ENCODE measurements at places on chromosomes 12 and 14.

- DNase-seq: no peak
Measured at GRCh38 chr12:28082096-28082495, 108.2 kb upstream of the CCDC91 start.

DNA sequence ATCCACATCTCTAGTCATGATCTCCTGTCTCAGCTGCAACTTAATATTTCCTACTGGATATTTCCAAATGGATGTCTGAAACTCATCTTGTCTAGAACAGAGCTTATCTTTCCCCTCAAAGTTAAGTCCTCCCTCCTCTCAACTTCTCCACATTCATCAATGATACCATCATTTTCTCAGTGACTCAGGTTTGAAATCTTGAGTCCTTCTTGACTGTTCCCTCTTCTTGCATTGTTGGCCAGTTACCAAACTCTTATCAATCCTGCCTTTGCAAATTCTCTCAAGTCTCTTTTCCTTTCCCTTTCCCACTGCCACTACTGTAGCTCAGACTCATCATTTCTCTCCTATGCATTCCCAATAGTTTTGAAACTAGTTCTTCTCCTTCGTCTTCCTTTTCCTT, 14.3 kb upstream of the CHURC1 start:
- DNase-seq: no peak

DNA sequence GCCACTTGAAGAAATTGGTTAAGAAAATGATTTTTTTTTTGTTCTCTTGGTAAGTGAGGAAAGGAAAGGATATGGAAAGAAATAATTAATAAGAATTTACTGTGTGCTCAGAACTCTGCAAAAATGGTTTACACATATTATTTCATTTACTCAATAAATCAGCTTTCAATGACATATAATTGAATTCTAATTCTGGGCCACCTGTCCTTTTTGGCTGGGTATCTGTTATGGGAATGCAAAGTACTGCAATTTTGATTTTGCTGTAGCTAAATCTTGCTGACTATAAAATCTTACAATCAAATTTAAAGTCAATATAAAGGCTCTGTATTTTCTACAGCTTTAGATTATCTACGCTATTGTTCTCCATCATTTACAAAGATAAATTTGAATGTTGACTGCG, 147.1 kb downstream of the GRIP1 start:
- DNase-seq: no peak

DNA sequence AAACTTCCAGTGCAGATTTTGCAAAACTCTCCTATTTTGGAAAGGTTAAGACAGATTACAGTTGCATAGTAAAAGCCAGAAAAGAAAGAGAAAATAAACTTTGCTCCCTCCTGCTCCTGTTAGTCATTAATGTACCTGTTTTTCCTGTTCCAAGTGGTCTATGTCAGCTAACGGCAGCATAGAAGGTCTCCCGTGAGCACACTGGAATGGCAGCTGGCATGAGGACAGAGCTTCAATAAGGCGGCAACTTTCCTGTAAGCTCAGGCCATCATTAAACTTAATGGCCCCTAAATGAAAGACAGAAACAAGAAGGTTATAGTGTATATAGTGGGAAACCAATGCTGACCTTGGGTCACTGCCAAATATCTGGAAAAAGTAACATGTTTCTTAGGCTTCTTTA, 16.0 kb downstream of the EIF2B2 start:
- no peak for DNase-seq

- no peak for DNase-seq
Measured at GRCh38 chr12:12654691-12655460, 41.1 kb downstream of the GPR19 start.

DNA sequence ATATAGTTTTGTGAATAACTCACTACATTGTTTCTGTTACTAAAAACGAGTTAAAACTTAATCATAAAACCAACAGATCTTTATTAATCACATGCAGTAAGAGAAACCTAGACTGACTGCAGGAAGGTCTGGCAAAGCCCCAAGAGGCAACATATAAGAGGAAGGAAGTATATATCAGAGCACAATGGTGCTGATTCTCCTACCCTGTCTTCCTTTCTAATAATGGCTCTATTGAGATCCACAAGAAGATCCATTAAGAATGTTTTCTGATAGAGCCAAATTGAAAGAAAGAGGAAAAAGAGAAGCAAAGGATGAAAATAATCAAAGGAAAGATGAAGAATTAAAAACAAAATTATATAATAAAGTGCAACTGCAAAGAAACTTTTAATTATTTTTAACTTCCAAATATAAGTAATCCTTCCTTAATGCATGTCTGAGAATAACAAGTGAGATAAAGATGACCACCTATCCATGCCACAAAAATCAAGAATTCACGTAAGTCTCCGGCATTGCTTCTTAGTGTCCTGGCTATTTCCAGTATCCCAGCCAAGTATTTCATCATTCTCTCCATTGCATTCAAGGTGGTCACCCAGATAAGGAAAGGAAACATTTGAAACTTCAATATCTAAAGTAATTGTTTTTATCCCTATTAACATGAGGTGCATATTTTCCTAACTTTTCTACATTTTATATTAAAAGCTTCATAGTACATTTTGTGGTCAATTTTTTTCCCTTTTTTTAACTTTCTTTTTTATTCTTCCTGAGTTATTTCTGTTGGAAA, 62.2 kb downstream of the SOX5 start:
- DNase-seq: no peak

DNA sequence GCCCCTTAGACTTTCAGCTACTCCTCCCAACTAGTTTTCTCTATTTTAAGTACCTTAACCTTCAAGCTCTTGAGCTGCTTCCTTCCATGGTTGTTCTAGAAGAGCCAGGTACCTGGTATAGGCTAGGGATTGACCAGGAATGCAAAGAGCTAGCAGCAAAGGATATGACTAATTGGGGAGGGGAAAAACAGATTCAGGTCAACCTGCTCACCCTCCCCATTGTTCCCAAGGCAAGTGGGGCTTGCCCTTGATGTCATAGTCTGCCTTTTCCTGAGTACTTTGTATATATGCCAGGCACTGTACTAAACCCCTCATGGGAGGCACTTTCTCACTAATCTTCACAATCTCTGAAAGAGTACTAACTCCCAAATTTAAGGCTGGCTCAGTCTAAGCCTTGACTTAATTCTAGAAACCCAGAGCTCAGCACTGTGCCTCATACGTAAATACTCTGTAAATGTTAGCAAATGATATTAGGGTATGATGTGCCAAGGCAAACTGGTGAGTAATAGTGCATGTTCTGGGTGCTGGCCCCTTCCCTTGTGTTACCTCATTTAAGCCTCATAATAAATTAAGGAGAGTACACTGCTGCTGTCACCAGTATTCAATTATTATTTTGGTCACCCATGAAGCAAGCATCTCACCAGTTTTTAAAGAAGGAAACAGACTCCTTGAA, 42.2 kb downstream of the SUDS3 start:
- no peak for DNase-seq

DNA sequence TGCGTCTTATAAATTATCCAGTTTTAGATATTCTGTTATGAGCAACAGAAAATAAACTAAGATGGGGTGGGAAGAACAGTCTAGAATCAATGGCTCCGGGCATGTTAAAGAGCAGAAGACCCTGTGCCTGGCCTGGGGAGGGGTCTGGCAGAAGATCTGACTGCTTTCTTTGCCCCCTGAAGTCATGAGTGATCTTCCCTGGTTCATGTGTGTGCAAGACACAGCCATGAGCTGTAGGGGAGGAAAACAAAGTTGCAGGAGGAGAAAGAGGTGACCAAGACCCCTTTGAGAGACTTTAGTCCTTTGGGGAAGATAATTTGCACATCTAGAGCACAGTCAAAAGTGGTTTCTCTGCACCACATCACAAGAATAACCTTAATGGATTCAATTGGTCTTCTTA, 4.8 kb downstream of the LACRT start:
- no peak for DNase-seq

GRCh38 chr14:105221598-105222178, 26.6 kb upstream of the BTBD6 start:
- DNase-seq: no peak

GRCh38 chr12:57176846-57177245, 29.4 kb upstream of the LRP1-AS start:
- DNase-seq: no peak

- no peak for DNase-seq
Measured at GRCh38 chr12:2941524-2941923, 17.7 kb upstream of the TEAD4 start.

DNA sequence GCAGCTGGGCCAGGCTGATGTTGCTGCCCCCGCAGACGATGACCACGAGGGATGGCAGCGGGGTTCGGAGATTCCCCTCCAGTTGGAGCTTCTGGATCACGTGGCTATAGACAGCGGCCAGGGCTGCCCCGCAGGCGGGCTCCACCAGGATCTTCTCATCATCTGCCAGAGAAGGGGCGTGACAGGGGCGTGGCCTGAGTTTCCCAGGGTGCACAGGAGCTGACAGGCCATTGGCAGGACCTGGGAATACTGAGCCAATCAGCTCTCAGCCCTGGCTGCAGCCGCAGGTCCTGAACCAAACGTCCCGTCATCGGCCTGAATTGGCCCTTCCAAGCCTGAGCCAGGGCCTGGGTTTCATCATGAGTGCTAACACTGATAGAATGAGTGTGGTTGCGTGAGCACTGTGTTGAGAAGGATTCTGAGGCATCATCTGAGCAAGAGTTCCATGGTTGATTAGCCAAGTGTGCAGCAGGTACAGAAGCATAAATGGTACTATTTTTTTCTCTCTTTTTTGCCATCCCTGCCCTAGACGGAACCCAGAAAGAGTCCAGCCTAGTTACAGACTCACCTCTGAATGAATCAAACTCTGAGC, 10.6 kb downstream of the SDS start:
- no peak for DNase-seq

DNA sequence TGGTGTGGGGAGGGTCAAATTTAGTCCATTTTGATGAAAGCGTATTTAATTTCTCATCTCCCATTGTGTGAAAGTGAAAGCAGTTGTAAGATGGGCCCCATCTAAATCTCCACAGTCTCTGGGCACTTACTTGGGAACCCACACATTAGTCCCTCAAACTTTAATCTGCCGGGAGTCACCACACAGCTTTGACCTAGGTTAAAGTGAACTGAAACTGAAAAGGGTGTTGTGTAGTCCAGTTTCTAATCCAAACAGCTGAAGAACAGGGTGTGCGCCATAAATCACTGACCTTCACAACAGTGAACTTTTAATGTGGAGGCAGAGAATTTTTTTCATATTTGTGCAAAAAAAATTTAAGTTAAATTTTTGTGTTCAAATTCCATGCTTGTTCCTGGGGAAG, 48.4 kb upstream of the PTPRO start:
- DNase-seq: no peak

- DNase-seq: no peak
Measured at GRCh38 chr12:6523708-6524107, 10.6 kb upstream of the GAPDH start.

GRCh38 chr14:97407701-97408407, 610.7 kb downstream of the VRK1 start:
- no peak for DNase-seq

GRCh38 chr12:132525011-132525832, 35.3 kb downstream of the FBRSL1 start:
- no peak for DNase-seq

- DNase-seq: no peak
Measured at GRCh38 chr14:93862265-93862664, 64.9 kb upstream of the FAM181A start.

- no peak for DNase-seq
Measured at GRCh38 chr12:109330282-109331230, 17.1 kb upstream of the MYO1H start.

DNA sequence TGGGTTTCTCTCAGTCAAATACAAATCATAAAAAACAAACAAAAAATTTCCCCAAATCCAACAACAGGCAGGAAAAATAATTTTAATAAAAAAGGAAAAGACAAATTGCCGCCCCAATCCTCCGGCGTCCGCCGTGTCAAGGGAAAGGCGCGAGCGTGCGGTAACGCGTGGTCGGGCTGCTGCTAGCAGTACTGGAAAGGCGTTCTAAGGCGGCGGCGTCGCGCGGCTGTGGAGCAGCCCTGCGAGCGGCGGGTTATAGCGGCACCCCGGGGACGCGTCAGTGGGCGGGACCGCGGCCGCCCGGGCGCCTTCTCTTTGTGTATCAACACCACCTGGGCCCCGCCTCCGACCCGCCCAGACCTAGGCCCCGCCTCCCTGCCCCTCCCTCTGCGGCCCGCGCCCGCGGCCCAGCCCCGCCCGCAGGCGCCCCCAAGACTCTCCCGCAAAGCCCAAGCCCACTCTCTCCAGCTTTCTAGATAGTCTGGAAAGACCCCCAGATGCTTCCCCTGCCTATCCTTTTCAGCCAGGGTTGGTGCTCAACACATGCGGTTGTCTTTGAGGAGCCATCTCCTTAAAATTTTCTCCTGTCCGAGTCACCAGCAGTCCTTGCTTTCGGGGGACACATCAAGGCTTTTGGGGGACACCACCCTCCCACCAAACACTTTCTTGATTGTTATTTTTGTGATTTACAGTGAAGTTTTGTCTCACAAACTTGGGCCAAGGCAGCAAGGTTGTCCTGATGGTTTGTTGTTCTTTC, at the start of gene SLC38A2:
TSS of gene SLC38A2 (minus strand) at position 230 of the 757 bp plus-strand sequence. CDS start 1,480 bp downstream, outside the sequence.
- peak; percentile 96 for DNase-seq

DNA sequence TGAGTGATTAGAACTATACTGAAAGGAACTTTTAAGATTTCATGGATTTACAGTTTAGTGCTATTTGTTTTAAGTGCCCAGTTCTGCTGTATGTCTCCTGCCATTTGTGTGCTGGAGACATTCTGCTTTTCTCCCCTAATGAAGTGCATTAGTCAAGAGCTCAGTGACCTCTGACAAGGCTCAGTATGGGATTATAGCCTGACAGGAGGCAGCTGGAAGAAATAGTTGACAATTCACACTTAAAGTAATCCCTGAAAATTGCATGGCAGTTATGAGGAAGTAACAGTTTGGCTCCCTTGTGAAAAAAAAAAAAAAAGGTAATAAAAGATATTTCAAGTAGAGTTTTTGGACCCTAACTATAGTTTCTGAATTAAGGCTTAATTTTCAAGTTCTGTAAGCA, 70.3 kb downstream of the ALX1 start:
- DNase-seq: no peak

DNA sequence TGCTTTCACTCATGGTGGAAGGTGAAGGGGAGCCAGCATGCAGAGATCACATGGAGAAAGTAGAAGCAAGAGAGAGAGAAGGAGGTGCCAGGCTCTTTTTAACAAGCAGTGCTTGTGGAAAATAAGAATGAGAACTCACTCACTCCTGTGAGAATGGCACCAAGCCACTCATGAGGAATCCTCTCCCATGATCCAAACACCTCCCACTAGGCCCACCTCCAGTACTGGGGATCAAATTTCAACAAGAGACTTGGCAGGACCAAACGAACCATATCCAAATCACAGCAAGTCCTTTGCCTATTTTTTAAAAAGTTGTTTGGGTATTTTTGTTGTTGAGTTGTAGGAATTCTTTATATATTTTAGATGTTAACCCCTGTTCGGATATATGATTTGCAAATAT, 245.9 kb upstream of the ARID2 start:
- no peak for DNase-seq

- no peak for DNase-seq
Measured at GRCh38 chr12:113702836-113703235, 231.2 kb upstream of the LHX5 start.

DNA sequence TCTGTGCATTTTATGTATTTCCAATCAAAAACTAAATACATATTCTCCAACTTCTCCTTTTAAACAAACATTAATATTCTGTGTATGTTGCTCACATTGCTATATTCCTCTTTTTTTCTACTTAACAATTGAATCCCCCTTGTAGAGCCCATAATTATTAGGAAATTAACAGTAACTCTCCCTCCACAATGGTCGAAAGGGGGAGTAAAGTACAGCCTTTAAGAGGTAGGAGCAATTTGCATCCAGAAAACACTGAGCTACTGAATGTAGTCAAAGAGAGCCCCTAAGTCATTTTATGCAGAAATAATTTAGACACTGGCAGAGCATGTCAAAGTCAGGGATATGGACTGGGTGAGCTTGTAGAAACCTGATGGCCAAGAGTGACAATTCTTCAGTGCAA, 57.2 kb upstream of the SCN8A start:
- DNase-seq: no peak

GRCh38 chr12:80156306-80156705, 57.0 kb downstream of the OTOGL start:
- no peak for DNase-seq
